Cerebellar cortex (tissue), 1 donor: ENCODE measurements at places on chromosomes 3 and 15.

DNA sequence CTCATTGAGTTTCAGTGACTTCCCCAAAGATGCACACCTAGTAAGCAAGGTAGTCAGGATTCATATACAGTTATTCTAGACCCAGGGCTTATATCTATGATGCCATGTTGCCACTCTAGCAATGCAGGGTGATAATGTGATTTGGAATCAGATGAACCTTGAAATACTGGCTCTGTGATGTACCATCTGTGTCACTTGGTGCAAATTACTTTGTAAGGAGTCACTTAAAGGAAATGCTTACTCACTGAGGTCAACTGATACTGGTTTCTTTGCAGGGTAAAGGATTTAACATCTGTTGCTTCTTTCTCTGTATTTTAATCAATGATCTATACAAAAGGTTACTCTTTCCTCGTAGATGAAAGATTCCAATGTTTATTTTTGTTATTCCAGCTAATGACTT, 10.8 kb downstream of the ASB14 start:
- DNase-seq, result no peak

- DNase-seq, result no peak
Observed at GRCh38 chr15:44250566-44251205, 37.8 kb upstream of the GOLM2 start.

DNA sequence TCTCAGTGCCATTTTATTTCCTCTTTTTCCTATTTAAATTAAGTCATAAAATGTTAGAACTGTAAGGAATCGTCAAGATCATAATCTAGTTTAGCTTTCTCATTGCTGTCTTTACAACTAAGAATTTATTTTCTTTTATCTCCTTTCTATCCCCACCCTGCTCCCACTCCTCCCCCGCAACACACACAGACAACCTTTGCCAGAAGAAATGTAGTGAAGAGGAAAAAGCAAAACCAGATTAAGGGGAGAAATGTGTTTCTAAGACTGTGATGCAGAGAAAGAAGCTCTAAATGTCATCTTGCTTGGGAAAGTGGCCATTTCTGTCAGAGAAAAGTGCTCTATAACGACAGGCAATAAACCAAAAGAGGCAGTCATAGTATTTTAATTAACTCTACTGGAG, 78.3 kb upstream of the MLF1 start:
- DNase-seq, result no peak

- DNase-seq, result peak; percentile 83
Observed at GRCh38 chr3:184540777-184541681, 20.6 kb upstream of the EPHB3 start.

DNA sequence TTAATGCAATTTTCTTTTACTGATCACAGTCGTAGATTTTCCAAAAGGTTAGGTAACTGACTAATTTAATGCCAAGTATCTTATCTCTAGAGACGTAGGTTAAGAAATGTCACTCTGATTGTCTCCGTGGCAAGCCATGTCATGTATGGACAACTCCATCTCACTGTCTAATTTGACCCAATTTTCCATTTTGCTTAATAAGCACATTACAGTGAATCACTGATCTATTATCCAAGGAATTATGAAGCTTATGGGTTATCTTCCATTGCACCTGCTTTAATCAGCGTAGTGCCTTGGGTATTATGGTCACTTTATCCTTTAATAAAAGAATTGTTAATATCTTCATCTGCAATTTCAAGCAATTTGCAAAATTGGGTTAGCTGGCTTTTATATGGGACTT, 557.4 kb upstream of the ROBO2 start:
- DNase-seq, result no peak

DNA sequence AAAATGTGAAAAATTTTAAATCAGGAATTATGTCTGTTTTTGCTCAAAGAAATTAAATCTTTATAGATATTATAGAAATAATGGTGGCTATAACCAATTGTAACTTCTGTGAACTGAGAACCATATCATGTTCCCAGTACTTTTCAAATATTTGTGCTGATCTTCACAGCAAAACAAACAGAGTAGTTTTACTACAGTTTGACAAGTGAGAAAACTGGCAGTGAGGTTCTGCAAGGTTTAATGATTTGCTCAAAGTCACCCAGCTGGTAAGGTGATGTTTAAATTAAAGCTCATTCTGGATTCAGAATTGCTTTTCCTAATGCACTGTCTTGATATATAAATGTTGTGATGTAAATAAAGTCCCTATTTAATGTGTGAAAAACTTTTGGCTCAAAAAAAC, 22.0 kb upstream of the SPTSSB start:
- DNase-seq, result no peak

DNA sequence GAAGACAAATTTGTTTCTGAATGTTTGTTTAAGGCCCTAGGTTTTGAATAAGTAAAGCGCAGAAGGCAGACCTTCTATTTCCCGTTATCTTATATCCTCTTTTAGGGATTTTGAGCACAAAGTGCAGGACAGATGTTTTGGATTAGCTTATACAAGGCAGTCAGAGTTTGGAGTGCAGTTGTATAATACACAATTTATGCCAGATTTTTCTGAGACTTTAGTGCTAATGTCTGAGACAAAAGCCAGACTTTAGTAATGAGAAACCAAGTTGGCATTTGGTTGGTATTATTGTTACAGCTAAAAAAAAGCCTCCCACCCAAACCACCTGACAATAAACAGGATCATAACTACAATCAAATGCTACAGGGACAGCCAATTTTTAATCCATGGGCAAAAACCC, 309.9 kb upstream of the SATB1 start:
- DNase-seq, result no peak

DNA sequence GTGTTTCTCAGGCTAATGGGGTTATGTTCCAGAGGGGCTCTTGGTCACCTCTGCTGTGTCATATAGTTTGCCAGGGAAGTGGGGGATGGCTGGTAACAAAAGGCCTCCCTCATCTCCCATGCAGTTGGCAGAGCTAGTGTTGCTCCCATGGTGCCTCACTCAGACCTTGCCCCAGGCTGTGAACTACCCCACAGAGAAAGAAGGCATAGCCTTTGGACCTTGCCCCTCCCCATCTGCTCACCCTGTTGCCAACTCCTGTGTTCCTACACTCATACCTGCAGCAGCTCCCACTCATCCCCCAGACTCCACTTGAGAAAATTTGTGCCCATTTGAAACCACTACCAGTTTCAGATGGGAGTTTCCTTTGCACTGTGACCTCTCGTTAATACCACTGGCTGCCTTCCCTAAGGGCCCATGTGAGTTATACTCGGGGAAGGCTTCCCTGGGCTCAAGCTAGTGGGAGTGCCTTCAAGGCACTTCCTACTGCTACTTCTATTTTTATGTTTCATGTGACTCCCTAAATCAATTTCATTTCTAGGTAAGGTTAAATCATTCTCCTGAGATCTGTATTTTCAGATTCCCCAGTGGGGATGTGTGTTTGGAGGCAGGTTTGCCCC, 25.3 kb upstream of the COPB2 start:
- no peak for DNase-seq

GRCh38 chr3:55692957-55693558, 206.0 kb upstream of the WNT5A start:
- DNase-seq, result peak; percentile 67

- peak; percentile 76 for DNase-seq
Observed at GRCh38 chr3:32143849-32144757, 37.7 kb downstream of the GPD1L start.

- no peak for DNase-seq
Observed at GRCh38 chr3:43994657-43995546, 246.8 kb upstream of the TOPAZ1 start.

DNA sequence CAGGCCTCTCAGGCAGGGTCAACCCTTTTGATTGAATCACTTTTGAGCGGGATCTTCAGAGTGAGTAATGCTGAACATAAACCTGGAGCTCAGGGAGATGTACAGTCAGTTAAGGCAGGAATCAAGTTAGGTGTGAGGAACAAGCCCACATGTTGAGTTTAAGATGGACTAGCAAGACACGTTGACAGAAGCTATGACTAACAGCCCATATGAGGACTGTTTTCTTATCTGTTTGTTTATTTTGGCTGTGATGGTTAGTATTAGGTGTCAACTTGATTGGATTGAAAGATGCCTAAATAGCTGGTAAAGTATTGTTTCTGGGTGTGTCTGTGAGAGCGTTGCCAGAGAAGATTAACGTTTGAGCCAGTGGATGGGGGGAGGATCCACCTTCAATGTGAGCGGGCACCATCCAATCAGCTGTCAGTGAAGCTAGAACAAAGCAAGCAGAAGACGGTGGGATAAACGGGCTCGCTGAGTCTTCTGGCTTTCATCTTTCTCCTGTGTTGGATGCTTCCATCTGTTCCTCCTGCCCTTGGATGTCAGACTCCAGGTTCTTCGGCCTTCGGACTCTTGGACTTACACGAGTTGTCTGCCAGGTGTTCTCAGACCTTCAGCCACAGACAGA, 232.3 kb upstream of the STAC start:
- no peak for DNase-seq

GRCh38 chr15:64461721-64462162, 1.4 kb downstream of the ZNF609 start:
- no peak for DNase-seq

DNA sequence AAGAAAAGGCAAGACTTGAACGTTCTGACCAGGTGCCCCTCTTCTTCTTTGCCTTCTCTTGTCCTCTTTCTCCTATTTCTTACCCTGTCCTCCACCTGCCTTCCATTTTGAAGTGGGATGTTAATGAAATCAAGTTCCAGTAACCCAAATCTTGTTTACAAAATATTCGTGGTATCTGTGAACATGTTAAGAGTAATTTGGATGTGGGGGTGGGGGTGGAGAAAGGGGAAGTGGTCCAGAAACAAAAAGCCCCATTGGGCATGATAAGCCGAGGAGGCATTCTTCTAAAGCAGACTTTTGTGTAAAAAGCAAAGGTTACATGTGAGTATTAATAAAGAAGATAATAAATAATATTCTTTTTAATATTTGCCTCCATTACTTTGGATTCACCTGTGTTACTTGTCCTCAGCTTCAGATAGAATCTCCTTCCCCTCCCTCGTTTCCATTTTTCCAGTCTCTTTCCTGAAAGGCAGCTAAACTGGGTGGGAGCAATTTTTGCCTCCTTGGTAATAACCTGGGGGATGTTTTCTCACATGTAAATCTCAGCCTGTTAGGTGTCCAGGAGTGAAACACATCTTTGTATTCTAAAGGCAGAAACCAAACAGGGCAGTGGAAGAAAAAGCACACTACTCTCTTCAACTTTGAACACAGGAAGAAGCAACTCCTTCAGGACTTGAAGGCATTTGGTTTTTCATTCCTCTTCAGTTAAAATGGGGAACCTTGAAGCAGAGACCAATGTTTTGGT, 3.2 kb downstream of the CHST2 start:
- DNase-seq, result no peak

- DNase-seq, result no peak
Observed at GRCh38 chr15:96363707-96364106, 33.2 kb downstream of the NR2F2 start.

DNA sequence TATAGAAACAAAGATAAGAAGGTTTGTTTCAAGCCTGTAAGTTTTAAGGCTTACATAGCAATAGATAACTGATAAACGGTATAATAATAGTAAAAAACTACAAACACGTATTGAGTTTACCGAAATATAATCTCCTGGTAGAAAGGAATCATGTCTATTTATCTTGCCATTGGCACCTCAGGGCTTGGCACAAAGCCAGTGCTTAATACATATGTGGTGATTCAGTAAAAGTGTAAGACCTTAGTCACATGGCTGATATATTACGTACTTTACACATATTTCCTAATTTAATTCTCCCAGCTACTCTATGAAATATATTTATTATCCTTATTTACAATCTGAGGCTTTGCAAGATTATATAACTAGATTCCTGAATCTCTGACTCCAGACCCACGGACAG, 32.0 kb upstream of the SLCO3A1 start:
- no peak for DNase-seq

- no peak for DNase-seq
Observed at GRCh38 chr3:11037241-11037873, 44.8 kb downstream of the SLC6A1 start.

DNA sequence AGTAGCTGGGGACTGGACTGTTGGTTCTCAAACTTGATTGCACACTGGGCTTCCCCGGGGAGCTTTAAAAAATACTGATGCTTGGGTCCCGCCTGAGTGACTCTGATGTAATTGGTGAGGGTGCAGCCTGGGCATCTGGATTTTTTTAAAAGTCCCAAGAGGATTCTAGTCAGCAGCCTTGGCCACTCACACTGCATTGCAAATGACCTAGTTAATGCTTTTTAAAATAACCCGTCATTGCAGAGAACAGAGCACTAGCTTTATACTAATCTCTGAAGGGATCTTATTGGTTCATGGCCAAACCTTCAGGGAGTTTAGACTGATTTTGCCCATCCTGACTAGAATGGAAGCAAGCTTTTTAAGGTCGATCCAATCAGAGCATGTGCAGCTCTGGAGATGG, 310.6 kb upstream of the PROK2 start:
- no peak for DNase-seq

- no peak for DNase-seq
Observed at GRCh38 chr3:196585044-196585757, 16.7 kb downstream of the FBXO45 start.

- DNase-seq, result no peak
Observed at GRCh38 chr3:63240381-63240902, 37.7 kb upstream of the SYNPR start.

DNA sequence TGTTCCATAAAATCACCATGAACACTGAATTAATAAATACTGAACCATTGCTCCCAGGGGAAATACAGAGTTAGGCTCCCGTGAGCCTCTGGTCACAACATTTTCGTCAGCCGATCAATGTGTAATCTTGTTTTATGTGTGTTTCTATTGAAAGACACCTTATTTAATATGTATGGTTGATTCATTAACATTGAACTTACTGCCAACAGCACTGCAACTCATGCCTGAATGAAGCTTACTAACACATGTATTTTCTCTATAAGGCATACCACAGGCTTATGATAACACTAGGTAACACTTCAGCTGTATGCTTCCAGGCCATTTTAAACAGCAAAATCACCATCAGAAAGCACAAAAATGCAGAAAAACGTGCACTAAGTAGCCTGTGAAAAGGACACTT, 9.1 kb upstream of the REC114 start:
- no peak for DNase-seq

GRCh38 chr15:77393471-77393840, 26.4 kb downstream of the PEAK1 start:
- DNase-seq, result no peak

GRCh38 chr15:55977231-55977630, 16.2 kb downstream of the NEDD4 start:
- DNase-seq, result no peak

DNA sequence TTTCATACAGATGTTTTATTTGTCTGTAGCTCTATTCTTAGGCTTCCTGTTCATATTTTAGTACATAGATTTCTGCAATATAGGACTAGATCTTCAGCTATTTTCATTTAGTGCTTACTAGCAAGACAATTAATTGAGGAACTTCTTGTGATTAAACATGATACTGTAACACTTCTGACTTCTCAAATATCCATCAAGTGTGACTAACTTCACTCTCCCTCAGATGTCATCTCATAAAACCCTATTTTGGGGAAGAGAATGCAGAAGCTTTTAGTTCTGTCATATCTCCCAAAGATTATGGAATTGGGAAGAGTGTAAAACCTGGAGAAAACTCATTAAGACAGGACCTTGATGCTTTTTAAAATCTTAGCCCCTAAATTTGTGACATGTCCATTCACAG, 28.6 kb upstream of the GOLIM4 start:
- DNase-seq, result no peak
